Neural progenitor cell (in vitro differentiated cells): ENCODE measurements at places on chromosomes 2 and 18.
A peak's percentile ranks its signal among the peaks of the same experiment; 100 is the strongest.

GRCh38 chr2:190615555-190616200, 33.2 kb upstream of the NAB1 start:
- no peak for DNase-seq

DNA sequence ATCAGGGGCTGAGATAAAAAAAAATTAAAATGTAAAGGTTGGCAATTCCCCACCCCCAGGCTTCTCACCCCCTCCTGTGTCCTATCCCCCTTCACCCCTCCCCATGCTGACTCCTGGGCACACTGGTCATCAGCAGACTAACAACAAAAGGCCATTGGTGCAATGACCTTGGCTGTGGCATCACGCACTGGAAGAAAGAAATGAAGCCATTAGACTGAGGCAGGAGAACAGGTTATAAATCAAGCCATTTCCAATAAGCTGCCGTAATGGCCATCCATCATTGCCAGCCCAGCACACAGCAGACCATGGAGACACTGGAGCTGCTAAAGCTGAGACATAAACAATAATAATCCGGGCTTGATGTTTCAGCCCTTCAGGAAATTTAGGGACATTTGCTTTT, 342.4 kb upstream of the ETAA1 start:
- no peak for DNase-seq

GRCh38 chr2:42554392-42554791, 14.0 kb upstream of the MTA3 start:
- no peak for DNase-seq

DNA sequence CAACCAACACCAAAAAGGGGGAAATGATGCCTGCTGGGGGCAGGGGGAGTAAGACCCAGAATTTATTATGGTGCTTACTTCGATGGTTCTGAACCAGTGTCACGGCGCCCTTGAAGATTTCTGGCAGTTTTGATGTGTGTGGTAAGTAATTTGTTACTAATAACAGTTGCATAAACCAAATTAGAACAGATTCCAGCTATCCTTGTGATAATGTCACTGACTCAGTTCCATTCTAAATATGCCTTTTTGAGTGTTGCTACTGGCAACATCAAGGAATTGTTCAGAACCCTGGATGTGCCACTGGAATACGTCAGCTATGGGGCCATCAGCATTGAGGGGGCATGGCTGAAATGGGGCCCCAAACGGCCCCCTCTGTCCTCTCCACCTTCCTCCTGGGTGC, 11.6 kb downstream of the SAG start:
- no peak for DNase-seq

DNA sequence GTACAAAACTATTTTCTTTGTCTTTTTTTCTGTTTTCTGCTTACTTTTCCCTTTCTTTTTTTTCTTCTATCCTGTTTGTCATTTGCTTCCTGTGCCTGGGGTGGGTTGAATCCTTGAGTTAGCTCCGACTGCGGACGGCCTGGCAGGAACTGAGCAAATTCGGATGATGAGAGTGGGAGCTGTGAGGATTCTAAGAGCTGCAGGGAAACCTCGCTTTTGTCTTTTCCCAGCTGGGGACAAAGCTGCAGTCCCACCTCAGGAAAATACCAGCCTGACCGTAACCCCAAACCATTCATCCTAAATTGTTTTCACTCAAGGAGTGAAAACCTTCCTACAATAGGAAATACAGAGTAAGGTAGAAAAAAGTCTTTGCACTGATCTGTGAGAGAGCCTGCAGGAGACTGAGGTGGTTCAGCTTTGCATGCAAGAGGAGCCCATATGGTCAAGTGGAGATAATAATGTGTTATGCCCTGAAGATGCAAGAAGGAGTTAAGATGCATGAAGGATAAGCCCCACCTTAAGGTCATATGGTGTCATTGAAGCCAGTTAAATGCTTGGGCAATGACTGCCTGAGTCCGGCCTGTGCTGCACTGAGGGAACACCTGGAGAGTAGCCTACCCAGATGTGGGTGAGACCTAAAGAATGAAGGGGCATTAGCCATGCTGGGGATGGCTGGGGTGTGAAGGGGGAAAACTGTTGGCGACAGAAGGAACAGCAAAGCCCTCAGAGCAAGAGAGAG, 31.7 kb upstream of the ARL4C start:
- DNase-seq, result peak; percentile 47

DNA sequence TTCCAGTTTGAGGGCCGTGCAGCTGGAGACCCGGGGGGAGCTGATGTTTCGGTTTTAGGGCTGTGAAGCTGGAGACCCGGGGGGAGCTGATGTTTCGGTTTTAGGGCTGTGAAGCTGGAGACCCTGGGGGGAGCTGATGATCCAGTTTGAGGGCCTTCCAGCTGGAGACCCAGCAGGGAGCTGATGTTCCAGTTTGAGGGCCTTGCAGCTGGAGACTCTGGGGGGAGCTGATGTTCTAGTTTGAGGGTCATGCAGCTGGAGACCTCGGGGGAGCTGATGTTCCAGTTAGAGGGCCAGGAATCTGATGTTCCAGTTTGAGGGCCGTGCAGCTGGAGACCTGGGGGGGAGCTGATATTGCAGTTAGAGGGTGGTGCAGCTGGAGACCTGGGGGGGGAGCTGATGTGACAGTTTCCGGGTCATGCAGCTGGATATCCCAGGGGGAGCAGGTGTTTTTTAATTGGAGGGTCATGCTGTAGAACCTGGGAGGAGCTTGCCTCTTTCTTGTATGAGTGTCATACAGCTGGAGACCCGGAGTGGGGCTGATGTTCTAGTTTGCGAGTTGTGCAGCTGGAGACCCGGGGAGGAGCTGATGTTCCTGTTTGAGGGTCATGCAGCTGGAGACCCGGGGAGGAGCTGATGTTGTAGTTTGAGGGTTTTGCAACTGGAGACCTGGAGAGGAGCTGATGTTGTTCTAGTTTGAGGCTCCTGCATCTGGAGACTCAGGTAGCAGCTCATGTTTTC, 153.2 kb downstream of the RTP5 start:
- DNase-seq, result no peak

DNA sequence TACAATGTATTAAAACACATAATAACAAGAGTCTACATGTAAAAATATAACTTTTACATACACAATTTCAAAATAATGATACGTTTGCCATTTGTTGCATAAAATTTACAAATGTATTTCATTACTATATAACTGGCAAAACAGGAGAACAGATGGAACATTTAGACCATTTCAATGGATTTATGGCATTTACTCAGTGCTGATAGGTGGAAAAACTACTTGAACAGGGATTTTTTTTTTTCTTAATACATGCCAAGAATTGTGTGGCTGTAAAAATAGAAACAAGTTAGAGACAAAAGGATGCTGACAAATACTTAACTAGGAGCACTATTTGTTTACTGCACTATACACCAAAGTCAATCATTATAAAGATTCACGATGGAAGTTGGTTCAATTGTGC, 266.8 kb upstream of the CCDC68 start:
- no peak for DNase-seq

GRCh38 chr2:3433339-3433699, 53.8 kb downstream of the TRAPPC12 start:
- DNase-seq, result no peak

- peak; percentile 66 for DNase-seq
These were observed 83.8 kb downstream of the LONRF2 start for GRCh38 chr2:100238471-100238870.

DNA sequence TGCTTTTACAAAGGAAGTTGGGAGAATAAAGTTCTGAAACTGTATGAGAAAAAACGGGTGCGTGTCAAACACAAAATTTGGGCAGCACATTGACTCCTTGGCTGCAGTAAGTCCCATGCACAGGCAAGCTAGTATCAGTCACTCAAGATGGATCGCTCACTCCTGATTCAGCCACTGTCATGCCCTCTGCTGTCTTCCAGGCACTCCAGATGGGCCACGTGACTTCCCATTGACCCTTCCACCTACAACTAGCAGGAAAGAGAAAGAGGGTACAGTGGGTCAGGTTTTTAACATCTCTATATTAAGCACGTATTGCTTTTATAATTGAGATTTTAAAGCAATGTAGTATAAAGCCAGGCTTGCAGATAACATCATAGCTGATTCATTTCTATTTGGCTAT, 8.6 kb downstream of the ARHGEF33 start:
- DNase-seq, result no peak

- DNase-seq, result peak; percentile 42
These were observed 129.0 kb downstream of the NCK2 start for GRCh38 chr2:105873721-105874120.

GRCh38 chr2:48397846-48398245, 132.1 kb upstream of the STON1 start:
- DNase-seq, result peak; percentile 39

GRCh38 chr18:12283256-12283655, 24.8 kb upstream of the TUBB6 start:
- peak; percentile 48 for DNase-seq

GRCh38 chr2:178301649-178302238, 107.4 kb downstream of the OSBPL6 start:
- no peak for DNase-seq

DNA sequence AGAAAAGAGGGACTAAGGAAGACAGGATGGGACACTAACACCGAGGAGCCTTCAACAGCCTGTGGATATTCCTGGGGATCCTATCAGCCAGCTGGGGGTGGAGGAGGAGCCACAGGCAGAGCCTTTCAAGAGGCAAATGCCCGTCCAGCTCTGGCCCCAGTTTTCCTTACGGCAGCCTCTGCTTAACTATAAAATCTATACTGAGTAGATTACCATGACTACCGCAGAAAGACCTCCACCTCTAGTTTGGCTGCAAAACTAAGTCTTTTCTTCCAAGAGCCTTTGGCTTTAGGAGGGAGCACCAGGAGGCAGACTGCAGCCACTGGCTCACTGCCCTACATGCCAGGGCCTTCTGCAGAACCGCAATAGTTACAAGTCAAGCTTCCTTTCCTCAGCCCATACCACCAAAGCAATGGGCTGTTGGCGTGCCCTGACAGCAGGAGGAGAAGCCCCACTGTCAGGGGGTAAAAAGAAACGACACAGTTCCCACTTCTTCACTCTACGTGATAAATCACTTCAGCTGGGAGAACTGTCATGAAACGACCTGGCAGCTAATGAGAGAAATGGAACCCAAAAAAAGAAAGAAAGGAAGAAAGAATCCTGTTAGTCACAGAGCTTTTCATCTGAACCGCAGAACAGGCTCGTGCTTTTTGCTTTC, 25.1 kb upstream of the CREB1 start:
- DNase-seq, result peak; percentile 60

DNA sequence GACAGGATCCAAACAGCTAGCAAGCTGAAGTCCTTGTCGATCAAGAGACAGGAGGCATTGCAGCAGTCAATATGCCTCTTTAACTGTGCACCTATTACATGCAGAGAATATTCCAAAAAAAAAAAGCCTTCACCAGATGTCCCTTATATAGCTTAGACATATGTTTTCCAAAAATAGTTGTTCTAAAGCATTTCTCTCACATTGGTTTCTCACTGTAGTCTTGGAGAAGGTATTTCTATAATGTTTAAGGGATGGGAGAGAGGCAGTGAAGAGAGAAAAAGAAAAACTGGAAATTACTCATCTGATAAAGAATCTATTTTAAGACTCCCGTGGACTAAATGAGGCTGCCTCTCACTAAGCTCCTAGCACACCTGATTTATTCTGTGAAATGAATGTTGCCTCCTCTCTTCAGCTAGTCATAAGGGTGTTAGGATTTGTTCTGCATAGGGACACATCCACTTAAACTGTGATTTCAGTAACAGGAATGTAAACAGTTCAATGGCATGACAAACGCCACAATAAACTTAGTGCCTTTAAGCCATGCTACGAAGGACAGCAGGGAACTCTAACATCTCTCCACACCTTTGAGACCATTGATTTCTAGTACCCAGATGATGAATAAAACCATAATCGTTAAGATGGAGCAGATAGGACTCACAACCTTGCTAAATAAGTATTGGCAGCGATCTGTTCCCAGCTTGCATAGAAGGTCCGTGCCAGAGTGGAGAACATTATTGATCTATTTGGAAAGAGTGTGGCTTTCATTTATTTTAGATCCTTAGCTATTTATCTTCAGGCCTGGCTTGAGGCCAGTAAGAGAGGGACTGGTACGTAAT, 98.6 kb upstream of the NCK2 start:
- DNase-seq, result no peak

DNA sequence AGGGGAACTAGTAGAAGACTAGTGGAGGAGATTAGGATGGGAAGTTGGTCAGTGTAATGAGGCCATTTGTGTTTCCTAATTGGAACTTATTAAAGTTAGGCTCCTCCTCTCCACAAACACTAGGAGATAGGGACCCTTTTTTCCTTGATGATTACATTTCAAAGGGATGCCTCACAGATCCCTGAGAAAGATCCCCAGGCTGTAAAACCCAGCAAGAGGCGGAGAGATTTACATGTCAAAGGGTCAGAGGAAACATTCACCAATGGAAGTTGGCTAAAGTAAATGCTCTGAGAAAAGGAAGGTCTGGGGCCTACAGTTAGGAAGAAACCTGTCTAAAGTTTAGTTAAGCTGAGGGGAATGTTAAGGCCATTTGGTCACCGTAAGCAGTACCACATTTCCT, 1.4 kb upstream of the CCDC85A start:
- peak; percentile 72 for DNase-seq

- no peak for DNase-seq
These were observed 190.9 kb downstream of the TFCP2L1 start for GRCh38 chr2:121094101-121094500.
